ENCODE measurements at places on chromosomes 1 and 21. TPM values are rescaled to one million over a fixed set of nuclear protein-coding genes. Genes with fewer than 3 reads are reported as not detected.

SIM2 gene
- 3.4 TPM for polyA plus RNA-seq

CRYBG2 gene
- polyA plus RNA-seq, result not detected

CD247 gene
- 1.9 TPM for polyA plus RNA-seq

PALMD gene
- polyA plus RNA-seq, result 0.30 TPM

All from Purkinje cell (primary cell).